ENCODE measurements at places on chromosomes 4 and X.

- DNase-seq = no peak
Measured at GRCh38 chr4:27057053-27057452, 196.4 kb downstream of the STIM2 start.

- no peak for DNase-seq
Measured at GRCh38 chr4:94523617-94524016, 71.9 kb downstream of the PDLIM5 start.

GRCh38 chr4:3827616-3828492, 61.7 kb downstream of the ADRA2C start:
- DNase-seq = peak; percentile 81

DNA sequence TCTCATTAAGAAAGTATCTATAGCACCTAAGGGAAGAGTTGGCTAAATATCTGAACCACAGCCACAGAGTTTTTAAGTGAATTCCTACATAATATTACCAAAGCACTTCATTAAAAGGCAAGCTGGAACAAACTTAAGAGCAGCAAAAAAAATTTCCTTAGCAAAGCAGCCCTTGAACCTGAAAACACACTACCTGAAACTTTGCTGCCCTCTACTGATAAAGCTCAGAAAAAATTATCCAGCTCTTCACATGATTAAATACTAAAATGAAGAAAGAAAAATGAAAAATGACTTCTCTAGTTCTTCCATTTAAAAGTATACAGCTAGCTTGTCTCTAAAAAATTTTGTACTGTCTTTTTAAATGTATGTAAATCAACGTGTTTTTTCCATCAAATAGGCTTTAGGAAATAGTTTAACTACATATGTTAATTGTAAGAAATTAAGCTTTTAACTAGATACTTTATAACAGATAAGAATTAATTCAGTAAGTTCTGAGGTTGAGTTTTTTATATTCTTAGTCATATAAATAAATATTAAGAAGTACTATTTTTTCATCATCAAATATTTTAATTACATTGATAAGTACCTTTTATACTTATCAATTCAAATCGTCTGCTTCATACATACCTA, 156.1 kb downstream of the STPG2 start:
- no peak for DNase-seq

DNA sequence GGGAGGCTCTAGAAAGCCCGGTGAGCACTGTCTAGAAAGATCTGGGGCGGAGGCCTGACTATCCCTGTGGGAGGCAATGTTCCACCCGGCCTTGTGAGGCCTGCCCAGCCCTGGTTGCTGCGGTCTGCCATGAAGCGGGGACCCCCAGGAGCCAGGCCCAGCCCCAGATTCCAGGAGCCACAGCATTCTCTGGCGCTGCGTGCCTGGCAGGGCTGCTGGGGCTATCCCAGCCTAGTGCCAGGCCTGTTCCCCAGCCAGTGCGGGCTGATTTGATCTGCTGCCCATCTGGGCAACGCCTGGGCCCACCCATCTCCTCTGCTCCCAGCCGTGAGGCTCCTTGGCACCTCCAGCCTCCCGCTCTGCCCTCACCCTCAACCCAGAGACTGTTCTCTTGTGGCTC, 19.6 kb downstream of the ATP2B3 start:
- DNase-seq = no peak

- DNase-seq = no peak
Measured at GRCh38 chr4:140020457-140021361, 133.3 kb downstream of the MAML3 start.

- DNase-seq = no peak
Measured at GRCh38 chr4:152585023-152585441, 49.1 kb upstream of the FBXW7 start.

- DNase-seq = no peak
Measured at GRCh38 chrX:139113708-139114107, 402.2 kb upstream of the FGF13 start.

DNA sequence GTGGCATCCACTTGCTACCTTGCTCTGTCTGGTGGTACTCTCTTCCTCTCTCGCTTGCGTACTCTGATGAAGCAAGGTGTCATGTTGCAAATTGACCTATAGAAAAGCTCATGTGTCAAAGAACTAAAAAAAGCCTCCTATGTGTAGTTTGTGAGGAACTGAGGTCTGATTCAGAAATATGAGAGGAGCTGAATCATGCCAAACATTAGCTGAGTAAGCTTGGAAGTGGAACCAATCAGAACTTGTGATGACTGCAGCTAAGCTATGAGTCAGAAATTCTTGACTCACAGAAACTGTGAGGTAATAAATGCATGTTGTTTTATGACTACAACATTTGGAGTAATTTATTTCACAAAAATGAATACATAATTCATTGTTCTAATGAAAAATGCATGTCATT, 2138.8 kb downstream of the PCDH7 start:
- no peak for DNase-seq

GRCh38 chr4:91963486-91963885, 340.3 kb upstream of the GRID2 start:
- no peak for DNase-seq

DNA sequence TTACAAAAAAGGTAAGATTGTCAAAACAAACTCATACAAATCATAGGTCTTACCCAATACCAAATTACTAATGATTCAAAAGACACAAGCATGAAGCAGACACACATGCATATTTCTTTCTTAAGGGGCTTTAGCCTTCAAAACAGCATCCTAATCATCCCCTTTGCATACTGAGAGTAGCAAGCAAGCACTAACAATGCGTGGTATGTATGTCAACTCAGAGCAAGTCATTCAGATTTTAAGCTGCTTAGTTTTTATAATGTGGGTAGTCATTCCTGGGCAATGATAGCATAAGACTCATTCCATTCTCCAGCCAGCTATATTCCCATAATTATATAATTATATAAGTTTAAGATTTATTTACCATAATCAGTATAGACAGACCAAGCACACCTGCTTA, 219.6 kb downstream of the DKK2 start:
- no peak for DNase-seq

DNA sequence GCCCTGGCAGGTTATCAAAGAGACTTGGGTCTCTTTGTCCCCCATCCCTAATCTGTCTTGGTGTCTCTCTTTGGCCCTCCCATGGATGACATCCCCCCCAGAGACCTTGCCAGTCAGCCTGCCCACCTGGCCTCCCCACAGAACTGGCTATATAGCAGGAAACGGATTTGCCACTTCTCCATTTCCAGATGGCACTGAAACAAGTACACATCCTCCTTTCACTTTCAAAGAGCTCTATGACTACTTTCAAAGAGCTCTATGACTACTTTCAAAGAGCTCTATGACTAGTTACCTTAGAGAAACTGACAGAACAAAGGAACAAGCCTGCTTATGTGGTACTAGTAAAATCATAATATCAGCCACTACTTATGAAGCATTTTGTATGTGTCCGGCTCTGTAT, 175.3 kb downstream of the MAML3 start:
- DNase-seq = no peak

- no peak for DNase-seq
Measured at GRCh38 chr4:876780-877179, 50.9 kb upstream of the CPLX1 start.

DNA sequence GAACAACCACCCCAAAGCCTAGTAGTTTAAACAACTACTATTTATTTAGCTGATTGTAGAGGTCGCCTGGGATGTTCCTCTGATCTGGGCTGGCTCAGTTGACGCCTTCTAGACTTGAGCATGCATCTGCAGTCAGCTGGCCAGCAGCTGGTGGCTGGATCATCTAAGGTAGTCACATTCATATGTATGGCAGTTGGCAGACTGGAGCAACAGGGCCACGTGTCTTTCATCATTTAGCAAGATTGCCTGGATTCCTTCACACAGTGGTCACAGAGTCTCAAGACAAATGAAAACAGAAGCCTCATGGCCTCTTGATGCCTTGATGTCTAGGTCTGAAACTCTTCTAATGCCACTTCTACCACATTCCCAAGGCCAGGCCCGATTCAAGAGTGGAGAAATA, 220.6 kb upstream of the S100G start:
- DNase-seq = no peak

GRCh38 chr4:55955710-55956109, 7.0 kb downstream of the CEP135 start:
- no peak for DNase-seq

DNA sequence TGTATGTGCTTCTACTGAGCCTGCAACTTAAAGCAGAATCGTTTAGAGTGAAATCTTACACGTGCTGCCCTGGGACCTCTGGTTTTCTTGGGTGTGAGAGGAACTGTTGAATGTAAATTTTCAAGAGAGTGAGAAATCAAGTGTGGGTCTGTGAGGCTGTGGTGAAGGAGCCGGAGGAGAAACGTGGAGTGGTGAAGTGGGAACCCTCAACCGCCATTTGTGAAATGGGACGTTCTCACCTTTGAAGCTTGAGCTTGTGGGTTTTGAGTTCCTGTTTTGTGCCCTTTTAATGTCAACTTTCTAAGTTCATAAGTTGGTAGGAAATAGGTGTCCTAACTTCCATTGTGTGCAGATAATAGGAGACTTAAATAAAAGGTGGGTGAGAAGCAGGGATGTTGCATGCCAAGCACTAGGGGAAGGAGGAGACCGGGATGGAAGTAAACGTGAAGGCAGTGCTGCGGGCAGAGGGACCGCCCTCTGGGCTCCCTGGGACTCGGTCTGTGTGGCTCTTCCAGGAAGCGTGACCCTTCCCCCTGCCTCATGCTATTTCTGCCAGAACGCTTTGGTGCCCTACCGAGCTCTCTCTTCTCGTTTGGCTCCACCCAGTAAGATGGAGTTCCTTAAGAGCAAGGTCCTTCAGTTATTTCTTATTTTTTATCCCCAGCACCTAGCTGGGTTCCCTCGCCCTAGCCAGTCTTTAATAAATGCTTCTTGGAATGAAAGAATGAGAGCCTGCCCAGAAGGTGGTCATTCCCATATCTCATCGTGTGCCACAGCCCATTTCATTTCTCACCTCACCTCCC, 56.0 kb downstream of the TMEM131L start:
- no peak for DNase-seq

- DNase-seq = no peak
Measured at GRCh38 chr4:171118091-171118490, 695.1 kb upstream of the GALNTL6 start.

- no peak for DNase-seq
Measured at GRCh38 chrX:108310506-108310905, 127.7 kb downstream of the COL4A6 start.

DNA sequence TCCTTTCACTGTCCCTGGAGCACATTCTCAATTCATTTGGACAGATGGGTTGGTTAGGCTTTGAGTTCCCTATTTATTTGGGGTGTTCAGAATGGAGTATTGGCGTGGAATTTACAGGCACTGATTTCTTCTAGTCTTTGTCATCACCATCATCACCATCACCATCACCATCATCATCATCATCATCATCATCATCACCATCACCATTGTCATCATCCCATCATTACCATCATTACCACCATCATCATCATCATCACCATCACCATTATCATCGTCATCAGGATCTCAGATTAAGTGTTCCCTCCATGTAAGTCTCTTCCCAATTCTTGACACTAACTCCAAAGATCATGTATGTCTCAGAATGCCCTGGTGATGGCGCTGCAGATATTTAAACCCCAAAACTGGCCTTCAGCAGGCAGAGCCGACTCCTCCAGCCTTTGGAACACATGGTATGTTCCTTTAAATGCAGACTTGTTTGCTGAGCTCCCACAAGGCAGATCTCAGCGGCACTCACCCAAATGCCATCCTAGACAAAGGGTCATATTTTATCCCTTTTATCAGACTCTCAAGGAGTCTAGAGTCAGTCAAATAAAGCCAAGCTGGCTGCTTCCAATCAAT, 19.8 kb upstream of the FAM9A start:
- no peak for DNase-seq

- no peak for DNase-seq
Measured at GRCh38 chr4:166518776-166519175, 645.7 kb downstream of the TLL1 start.

DNA sequence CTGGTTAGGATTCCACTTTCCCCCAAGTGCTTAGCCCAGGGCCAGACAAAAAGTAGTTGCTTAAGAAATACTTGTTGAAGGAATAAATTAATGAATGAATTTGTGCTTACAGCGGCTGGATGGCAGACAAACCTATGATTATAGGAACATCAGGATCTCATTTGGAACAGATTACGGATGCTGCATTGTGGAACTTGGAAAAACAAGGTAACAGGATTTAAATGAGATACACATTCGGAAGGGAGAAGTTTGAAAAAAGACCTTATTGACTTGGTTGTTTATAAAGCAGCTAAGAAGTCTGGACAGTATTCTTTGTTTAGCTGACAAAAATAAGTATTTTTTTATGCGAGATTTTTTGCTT, 572 bp downstream of the EXOSC9 start:
- no peak for DNase-seq

DNA sequence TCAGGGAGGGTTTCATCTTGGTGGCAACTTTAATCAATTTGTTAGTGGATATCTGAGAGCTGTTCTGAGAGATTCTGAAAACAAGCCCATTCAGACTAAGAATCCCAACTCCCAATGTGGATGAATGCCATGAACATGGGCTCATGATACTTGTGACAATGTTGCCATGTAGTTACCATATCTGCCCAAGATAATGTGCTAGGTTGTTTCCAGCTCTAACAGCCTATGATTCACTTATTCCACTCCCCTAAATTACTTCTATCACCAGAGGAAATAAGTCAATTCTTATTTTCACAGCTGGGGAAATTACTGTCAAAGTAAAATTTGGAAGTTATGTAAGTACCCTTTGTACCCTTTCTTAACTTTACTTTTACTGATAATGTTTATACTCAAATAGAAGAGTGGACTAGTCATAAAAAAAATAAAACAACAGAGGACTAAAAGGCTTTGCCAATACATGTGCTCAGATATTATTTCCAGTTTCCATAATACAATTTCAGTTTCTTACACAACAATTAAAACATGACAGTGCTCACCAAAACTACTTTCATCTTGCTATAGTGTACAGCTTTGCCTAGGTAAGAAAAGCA, 1101.7 kb upstream of the INTU start:
- no peak for DNase-seq

GRCh38 chr4:130043732-130044160, 947.8 kb downstream of the C4orf33 start:
- DNase-seq = no peak

DNA sequence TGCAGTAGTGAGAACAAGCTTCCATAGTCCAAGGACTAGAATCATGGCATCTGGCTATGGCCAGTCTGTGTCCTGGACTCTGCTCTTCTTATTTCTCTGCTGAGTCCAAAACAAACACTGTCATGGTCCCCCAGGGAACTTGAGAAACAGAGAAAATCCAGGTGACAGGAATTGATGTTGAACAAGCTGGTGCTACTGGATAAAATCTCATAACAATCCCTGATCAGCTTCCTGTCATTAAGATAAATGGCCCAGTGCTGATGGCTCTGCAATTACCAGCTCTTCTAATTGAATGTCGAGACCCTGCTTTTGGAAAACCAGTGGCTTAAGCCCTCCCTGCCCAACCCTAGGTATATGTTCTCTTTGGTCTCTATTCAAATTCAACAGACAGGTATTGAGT, 58.8 kb upstream of the ARHGAP36 start:
- DNase-seq = no peak

- DNase-seq = no peak
Measured at GRCh38 chrX:53190363-53190960, 34.5 kb downstream of the KDM5C start.
